ENCODE measurements at places on chromosomes 1 and 21.

GRCh38 chr1:212968368-212968863, 18.1 kb downstream of the VASH2 start:
- DNase-seq: no peak

- DNase-seq: no peak
Measured at GRCh38 chr1:192579010-192579738, 3.6 kb downstream of the RGS1 start.

DNA sequence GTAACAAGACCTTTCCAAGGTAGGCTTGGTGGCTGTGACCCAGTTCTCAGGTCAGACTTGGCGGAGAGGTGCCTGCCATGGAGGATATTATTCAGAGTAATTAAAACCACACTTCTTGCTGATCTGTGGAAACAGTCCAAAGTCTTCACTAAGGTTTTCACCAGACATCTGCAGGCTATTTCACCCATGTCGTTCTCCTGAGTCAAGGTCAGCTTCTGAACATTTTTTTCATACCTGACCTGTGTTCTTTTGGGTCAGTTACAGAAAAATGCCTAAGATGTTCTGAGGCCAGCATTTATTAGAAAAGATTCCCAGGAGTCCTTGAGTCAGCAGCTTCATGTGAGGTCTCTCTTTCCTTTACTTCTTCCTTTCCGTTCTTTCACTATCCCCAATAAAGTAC, 54.9 kb downstream of the RGL1 start:
- no peak for DNase-seq

- no peak for DNase-seq
Measured at GRCh38 chr21:33840771-33841170, 74.8 kb downstream of the ATP5PO start.

DNA sequence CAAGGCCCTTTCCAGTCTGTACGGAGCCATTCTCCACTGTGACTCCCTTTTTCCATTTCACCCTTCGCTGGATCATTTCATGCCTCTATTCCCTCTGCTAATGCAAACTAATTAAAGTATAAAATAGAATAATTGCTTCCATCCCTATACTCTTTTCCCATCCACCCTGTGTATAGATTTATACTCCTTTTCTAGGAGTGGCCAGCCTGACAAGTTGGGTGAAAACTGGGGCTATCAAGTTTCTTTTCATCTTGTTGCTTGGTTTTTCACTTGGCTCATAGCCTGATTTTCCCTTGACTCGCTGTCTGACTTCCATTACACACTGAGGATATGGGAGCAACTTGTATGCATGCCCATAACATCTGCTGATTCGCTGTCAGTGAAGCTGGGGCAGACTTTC, 107.0 kb downstream of the PLXNA2 start:
- no peak for DNase-seq

DNA sequence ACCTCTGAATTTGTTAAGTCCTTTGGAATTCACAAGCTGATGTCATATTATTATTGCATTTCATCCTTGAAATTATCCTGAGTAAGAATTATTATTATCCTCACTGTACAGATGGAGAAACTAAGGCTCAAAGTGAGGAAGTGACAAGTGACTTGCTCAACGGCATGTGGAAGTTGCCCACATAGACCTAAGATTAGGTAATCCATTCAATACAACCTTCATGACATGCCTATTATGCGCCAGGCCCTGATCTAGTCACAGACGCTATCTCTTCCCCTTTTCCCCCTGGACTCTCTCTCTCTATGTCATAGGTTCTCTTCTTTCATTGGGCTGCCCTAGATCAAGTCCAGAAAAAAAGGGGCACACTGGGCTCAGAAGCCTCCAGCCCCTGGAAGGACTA, 84.9 kb upstream of the KCNK2 start:
- no peak for DNase-seq

DNA sequence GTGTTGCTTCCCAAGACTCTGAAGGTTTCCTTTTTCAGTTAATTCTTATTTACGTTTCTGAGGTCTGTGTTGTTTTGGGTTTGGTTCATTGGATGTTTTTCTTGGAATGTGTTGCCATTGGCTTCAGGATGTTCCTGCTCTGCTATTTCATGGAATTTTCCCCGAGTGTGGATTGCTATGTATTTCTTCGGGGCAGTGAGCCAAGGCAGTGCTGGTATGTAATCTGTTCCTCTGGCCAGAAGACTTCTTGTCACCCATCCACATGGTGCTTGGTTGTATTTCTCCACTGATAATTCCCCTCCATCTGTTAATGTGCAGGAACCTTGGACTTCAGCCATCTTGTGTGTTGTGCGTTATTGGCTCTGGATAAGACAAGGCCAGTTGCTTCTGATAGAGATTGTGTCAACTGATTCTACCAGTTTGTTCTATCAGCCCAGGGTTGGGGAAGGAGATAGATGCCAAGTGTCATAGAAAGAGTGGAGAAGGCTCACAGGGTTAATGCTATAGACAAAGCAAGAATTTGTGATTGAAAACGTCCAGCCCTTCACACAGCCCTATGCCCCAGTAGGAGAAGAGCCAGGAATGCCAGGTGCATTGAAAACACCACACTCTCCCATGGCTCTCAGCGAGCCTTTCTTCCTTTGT, 505.2 kb downstream of the PLPP3 start:
- DNase-seq: no peak

DNA sequence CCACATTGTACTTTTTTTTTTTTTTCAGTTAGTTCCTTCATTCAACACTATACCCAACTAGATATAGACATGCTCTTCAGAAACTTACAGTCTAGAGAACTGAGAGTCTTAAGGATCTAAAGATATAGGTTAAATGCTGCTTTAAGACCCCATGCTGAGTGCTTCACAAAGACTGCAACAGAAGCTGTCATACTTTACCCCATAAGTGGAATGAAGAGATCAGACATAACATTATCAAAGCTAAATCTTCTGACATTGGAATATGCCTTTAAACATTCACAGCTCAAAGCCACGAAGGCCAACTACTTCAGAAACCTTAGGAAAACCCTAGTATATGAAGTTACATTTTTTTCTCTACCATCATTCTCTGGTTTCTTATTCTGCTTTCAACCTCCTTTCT, 666.4 kb downstream of the KCNT2 start:
- no peak for DNase-seq

GRCh38 chr1:153963850-153964331, 554 bp upstream of the SLC39A1 start:
- no peak for DNase-seq

DNA sequence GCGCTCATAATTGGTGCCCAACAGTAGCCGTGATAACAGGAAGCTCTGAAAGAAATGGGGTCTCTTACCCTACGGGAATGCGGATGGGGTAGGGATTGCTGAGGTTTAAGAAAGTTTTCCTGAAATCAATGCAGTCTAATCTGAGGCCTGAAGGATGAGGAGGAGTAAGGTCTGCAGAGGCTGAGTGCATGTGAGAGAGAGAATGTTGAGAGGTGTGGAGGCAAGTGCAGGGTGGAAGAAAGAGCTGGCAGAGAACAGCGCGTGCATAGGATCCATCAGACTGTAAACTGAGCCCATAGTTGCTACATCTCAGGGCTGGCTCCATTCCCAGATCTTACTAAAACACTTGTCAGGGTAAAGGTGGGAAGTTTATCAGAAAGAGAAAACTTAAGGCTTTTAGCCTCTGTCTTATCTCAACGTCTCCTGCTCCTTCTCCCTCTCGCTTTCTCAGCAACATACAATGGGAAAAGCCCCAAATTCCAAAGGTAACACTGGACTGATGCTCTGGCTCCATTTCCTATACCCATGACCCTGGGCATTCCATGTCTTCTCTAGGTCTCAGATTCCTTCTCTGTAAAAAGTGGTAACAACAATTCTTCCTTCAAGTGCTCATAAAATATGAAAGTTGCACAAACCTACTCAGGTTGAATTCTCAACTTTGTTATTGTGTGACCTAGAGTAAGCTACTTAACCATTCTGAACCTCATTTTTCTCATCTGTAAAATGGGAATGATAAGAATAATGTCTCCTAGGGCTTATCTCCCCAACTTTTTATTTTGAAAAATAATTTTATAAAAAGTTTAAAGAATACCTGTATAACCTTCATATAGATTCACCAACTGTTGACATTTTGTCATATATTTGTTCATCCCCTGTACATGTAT, 75.2 kb downstream of the SH3GLB1 start:
- DNase-seq: no peak

Measured in GM19239 (cell line).